ENCODE measurements at places on chromosomes 12 and 14. TPM values are rescaled to one million over a fixed set of nuclear protein-coding genes. Genes with fewer than 3 reads are reported as not detected.
A peak's percentile ranks its signal among the peaks of the same experiment; 100 is the strongest.

PEBP1 gene
- 141 TPM for total RNA-seq

PLEKHG7 gene
- total RNA-seq = 6.1 TPM

RCOR1 gene
- total RNA-seq = 63.9 TPM

RAD9B gene
- 1.5 TPM for total RNA-seq

DNA sequence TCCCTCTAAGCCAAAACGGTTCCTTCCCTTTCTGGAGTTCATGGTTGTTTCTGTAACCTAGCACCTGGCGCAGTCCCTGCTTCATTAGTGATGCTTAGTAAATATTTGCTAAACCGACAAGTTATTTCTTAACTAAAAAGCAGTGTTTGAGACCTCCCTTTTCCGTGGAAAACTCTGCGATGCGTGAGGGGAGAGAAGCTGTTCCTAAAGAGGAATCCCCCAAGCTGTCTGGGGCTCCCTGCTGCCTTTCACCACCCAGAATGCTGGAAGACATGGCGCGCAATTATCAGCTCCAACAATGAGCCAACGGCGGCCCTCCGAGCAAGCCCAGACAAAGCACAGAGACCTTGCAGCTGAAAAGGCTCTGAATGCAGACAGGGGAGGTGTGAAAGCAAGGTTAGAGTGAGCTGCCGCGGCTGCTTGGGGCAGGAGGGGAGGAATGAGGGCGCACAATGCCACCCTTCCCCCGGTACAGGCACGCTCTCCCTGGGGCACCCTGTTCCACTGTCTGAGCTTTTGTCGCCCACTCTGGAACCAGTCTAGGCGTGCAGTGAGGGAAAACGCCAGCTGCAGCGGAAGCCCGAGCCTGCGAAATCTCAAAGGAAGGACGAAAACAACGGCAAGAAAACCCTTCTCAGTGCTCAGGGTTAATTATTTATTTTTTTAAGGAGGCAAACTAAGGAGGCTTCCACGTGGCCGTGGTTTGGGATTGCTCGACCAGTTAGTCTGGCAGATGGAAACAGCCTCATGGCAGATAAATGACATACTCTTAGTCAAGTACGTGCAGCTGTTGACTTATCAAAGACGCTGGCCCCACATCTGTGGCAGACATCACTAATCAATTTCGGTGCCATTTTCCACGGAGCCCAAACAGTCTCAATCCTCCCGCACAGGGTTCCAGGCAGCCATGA lies 66.3 kb downstream of the RBM19 start:
- DNase-seq = peak; percentile 61

- peak; percentile 68 for DNase-seq
Observed at GRCh38 chr12:110266980-110267620, 13.9 kb upstream of the ATP2A2 start.

- DNase-seq = peak; percentile 6
Observed at GRCh38 chr12:28711421-28711820, 437.7 kb upstream of the FAR2 start.

- no peak for DNase-seq
Observed at GRCh38 chr12:15855646-15856045, 26.5 kb upstream of the STRAP start.

DNA sequence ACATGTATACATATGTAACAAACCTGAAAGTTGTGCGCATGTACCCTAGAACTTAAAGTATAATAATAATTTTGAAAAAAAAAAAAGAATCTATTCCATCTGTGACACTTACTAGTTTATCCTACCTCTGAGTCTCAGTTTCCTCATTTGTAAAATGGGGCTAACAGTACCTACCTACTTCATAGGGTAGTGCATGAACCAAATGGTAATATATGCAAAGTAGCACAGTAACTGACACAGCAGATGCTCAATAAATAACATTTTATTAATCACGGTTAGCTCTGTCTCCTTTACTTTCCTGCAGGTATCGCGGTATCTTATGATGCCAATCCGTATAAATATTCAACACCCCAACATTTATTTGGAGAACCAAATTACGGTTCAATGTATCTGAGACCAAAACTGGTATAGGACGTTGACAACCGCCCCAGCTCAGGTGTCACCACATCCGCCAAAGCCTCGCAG lies 703 bp downstream of the TMED10 start:
- no peak for DNase-seq

GRCh38 chr12:105444653-105445102 lies 114.2 kb downstream of the C12orf75 start:
- no peak for DNase-seq

- DNase-seq = no peak
Observed at GRCh38 chr12:47491516-47492305, 214.1 kb downstream of the RPAP3 start.

GRCh38 chr14:91059576-91060350 lies 678 bp downstream of the RPS6KA5 start:
- DNase-seq = peak; percentile 37

DNA sequence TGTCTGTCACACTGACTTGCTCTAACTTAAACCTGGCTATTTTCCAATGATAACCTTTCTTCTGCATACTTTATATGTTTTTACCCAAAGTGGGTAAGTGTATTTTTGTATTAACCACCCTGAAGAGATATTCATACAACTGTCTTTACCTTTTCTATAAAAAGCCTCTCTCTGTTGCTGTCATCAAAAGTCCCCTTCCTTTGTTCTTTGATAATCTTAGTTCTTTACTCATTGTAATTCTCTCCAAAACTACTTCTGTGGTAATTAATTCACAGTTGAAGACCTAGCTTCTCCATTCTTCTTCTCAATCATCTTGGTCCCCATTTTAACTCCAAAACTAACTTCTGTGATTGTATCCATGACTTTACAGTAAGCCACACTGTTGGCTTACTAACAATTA lies 479.7 kb upstream of the MGAT4C start:
- no peak for DNase-seq

- DNase-seq = peak; percentile 86
Observed at GRCh38 chr12:15575671-15576541, 213.3 kb downstream of the EPS8 start.

All from lung (tissue), 17 donors.